ENCODE measurements at places on chromosomes 13 and 19.

DNA sequence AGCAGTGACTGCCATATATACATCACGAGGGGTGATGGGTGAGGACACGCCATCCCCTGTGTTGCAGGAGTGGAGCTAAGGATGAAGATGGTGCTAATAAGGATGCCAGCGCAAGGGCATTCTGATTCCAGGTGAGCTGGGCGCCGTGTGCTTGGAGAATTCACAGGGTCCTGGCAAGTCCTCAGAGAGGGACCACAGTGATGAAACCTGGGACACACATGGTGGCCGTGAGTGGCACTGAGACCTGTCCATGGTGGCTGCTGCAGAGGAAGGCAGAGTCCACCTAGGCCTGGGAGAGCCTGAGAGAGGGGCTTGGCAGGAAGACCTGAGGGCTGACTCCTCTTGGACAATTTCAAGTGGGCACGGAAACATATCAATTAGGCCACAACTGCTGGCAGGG, 65.2 kb downstream of the RFX2 start:
- DNase-seq = no peak

DNA sequence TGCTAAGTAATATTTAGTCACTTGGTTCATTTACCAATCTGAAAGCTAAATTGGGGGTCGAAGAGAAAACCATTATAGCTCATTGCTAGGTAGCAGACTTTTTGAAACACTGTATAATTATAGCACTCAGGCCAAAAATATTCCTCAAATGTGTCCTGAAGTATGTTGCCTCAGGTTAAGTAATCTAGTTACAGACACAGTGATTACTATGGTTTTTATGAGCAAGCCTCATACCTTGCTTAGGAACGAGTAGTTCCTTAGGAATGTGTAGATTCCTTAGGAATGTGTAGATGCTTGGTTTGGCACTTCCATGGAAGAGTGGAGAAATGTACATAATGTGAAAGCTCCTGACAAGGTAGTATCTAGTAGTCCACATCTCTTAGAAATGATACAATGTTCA, 387.5 kb downstream of the LMO7 start:
- DNase-seq = no peak

- DNase-seq = no peak
These were observed 41.1 kb downstream of the GPR12 start for GRCh38 chr13:26719356-26719945.

- no peak for DNase-seq
These were observed 204.5 kb upstream of the SLITRK1 start for GRCh38 chr13:84086847-84087162.

DNA sequence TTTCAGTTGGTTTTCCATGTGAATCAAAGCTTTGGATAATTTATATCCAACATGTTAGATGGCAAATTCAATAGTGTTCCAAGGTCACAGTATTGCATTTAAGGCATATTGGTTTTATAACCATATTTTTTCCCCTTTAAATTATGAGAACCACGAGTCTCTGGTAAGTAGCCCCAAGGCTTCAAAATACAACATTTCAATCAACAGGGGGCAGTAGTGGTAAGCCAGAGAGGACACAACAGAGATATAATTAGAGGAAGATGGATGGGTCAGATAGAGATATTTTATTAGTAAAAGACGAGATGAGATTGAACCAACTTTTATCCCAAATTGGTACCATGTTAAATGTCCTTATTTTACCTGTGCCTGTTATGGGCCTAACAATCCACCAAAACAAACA, 53.1 kb downstream of the KL start:
- DNase-seq = no peak

- no peak for DNase-seq
These were observed 51.7 kb upstream of the CYP4F8 start for GRCh38 chr19:15563325-15563794.

DNA sequence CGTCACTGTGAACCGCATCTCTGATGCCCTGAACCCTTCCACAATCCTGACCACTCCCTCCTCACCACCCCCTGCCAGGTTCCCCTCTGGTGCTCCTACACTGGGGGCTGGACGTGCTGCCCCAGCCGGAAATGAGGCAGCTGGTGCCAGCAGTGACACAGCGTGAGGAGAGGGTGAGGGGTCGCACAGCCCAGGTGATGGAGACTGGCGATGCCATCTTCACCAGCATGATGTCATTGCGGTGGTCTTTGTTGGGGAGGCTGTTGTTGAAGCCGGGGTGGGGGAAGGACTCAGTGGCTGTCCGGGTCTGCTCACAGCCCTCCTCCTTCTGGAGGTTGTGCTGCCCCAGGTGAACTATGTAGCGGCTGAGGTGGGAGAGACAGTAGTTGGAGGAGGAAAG, 2.5 kb downstream of the KLK11 start:
- no peak for DNase-seq

GRCh38 chr13:40192452-40192851, 474.0 kb downstream of the FOXO1 start:
- DNase-seq = no peak

DNA sequence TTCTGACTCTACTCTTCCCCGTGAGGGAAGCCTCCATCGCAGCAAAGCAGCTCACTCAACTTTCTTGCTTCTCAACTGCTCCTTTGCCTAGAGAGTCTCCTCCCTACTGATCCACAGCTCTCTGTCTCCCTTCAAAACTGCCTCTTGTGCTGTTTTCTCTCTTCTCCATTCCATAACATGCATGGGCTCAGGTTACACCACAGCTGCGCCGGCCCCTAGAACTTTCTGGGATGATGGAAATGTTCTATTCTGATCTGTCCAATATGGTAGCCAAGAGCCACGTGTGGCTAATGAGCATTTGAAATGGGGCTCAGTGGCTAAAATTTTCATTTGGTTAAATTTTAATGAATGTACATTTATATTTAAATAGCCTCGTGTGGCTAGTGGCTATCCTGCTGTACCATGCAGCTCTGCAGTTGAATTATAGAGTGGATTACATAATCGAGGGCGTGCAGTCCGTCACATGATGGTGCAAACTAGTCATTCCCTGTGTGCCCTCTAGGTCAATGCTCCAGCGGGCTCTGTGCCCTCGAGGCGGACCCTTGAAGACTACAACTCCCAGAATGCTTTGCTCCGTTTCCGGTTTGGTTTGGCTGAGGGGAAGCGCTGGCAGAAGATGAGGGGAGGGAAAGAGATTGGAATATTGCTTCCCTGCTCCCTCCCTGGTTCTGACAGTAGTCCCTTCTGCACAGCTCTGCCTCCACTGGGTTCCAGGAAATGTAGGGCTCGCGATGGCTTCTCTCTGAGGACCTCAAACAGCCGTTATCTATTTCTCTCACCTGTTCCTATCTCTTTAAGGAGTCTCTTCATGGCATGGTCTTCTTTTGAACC, 109.8 kb downstream of the CACNA1A start:
- DNase-seq = no peak

DNA sequence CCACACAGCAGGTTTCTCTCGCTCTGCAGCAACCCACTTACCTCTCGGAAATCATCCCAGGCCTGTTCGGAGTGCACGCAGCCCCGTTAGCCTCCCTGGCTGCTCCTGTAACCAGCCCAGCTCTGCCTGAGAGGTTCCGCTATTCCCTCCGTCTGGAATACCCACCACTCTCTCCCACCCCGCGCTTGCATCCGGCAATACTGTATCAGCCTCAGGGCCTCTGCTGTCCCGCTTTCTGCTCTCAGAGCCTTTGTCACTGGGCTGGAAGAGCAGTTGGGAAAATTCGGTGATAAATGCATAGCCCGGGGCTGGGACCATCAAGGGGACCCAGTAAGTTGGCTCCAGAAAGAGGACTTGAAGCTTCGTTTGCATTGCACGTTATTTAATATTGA, 759 bp upstream of the TLE6 start:
- DNase-seq = no peak

DNA sequence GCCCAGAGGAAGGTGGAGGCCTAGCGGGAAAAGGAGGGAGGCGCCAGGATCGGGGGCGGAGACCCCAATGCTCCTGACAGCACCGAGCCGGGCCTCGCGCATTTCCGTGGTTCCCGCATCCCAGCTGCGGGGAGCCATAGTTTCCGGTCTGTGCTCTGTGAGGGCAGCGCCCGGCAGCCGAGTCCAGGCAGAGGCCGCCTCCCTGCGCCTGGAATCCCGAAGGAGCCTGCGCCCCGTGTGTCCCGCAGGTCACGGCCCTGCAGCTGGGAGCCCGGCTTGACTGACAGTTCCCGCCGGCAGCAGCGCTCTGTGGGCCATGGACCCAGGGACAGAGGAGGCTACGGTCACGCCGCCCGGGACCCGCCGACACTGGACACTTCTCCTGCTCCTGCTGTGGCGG, 74.6 kb upstream of the C13orf46 start:
- DNase-seq = no peak

DNA sequence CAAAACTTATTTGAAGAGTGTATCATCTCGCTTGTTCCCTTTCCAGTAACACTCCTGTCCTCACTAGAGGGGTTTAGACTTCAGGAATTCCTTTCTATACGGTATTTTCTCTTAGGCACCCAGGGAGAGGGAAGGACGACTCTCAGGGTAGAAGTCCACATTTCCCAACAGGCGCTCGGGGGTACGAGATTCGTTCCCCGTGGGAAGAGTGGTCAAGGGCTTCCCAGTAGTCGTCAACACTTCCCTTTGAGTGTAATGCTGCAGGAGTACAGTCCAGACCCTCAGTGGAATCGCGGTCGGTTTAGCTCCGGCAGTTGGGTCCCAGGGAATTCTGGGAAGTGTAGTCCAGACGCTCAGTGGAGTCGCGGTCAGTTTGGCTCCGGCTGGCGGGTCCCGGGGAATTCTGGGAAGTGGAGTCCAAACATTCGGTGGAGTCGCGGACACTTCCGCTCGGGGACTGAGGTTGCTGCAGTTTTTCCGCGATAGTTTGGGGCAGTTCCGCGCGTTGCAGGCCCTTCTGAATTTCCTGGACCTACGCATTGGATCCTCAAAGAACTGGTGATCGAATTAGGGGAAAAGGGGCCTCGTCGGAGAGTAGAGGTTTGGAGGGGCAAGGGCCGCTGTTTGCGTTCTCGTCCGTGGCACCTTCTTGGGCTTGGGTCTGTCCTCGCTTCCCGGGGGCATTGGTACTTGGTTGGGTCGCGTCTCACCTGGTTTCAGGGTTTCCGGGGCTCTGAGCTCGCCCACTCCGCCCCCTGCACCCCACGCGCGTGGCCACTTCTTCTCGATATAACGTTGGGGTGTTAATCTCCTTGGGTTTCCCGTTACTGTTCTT, at the start of gene ZNF224:
ZNF224 (plus strand) TSS at position 431 of the 835 bp plus-strand sequence. CDS start 3,513 bp downstream, outside the sequence.
- peak; percentile 90 for DNase-seq

DNA sequence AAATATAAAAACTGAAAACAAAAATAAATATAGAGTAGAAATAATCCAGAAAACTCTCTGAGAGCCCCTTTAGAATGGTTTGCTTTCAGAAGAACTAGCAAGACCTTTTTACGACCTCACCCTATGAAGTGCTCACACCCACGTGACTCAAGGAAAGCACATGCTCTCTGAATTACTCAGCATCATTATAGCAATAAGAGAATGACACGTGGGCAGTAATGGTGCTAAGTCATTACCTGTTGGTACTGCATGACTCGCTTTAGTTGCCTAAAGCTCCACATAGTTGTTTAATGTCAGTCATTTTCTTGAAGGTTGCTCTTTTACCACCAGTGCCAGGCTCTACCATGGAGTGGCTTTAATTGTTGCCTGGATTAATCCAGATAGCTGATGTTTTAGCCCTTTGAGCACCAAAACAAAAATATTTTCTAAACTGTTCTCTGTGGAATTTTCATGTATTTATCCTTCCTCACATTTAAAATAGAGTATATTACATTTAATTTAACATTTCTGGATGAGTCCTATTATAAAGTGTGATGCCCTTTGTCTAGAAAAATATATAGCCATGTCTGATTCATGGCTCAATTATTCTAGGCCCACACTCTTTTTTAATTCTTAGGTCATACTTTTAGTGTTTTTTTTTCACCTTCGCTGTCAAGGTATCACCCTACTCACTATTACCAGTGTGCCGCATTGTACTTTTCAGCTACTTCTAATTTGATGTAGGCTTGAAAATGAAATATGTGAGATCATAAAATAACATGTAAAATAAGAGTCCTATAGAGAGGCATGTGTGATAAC, 56.8 kb downstream of the THSD1 start:
- DNase-seq = no peak

- no peak for DNase-seq
These were observed 19.4 kb downstream of the TSHZ3 start for GRCh38 chr19:31329819-31330218.

DNA sequence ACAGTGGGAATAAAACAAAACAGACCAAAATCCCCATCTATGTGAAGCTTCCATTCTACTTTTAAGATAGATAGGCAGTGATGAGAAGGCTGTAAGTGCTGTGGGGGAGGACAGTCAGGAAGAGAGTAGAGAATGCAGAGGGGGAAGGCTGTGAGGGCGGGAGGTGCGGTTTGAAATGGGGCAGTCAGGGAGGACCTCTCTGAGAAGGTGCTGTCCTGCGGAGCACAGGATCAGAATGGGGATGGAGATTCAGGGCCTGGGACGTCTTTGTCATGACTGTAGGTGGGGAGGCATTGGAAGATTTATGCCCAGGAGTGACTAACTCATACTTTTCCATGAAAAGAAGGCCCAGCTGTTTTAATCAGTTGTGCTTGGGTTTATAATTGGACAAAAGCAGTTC, 3.9 kb upstream of the GPR183 start:
- DNase-seq = no peak

- DNase-seq = no peak
These were observed 39.6 kb upstream of the MIR17HG start for GRCh38 chr13:91307887-91308286.

DNA sequence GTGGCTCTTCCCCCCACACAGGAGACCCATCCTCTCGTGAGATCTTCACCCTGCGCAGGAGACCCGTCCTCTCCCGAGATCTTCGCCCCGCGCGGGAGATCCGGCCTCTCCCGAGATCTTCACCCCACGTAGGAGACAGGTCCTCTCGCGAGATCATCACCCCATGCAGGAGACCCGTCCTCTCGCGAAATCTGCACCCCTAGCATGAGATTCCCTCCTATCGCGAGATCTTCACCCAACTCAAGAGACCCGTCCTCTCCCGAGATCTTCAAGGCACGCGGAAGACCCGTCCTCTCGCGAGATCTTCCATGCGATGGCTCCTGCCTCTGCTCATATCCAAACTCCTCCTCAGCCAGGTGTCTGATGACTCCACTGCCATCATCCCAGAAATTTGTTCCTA, 24.3 kb downstream of the LAIR2 start:
- DNase-seq = no peak

- no peak for DNase-seq
These were observed 52.9 kb downstream of the NDFIP2 start for GRCh38 chr13:79533781-79534400.

GRCh38 chr19:46533078-46533620, 37.5 kb upstream of the PNMA8B start:
- no peak for DNase-seq

DNA sequence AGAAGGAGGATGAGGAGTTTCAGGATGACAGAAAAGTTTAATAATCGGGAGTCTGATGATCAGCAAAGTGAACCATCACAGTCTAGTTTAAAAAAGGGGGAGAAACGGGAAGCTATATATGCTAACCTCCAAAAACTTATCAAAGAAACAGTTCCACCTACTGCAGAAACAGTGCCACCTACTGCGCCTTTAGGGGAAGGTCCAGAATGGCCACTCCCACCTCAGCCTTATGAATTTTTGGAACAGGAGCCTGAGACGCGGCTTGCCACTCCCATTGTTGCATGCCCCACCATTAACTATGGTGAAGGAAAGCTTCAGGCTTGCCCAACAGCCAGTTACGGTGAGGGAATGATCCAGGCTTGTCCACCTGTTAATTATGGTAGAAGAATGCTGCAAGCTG, 929.0 kb downstream of the SLITRK6 start:
- no peak for DNase-seq

GRCh38 chr13:32079587-32079986, 48.0 kb downstream of the FRY start:
- no peak for DNase-seq
